NCI-H1417 treated with DMSO at 0.1 percent for 48 hours (cell line): ENCODE measurements at places on chromosomes 2 and 18.

GRCh38 chr2:85958731-85959130, 69.9 kb upstream of the ST3GAL5 start:
- DNase-seq = no peak

GRCh38 chr2:227366769-227367426, 12.2 kb downstream of the TM4SF20 start:
- no peak for DNase-seq

DNA sequence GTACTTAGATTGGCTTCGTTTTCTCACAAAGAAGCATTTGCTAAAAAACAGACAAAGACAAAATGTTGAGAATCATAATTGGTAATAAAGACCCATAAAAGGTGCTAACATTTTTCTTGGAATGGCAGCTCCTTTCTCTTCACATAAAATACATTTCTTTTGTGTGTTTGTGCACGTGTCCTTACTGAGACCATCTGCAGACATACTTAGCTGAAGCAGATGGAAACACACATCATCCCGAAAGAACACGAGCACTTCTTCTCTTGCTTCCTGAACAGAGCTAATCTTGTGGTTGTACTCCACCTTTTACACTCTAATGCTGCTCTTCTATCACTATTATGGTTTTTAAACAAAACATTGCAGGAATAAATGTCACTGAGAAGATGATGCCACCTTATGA, 142.5 kb downstream of the SPHKAP start:
- DNase-seq = no peak

- no peak for DNase-seq
Measured at GRCh38 chr18:11274144-11274794, 124.9 kb upstream of the PIEZO2 start.

DNA sequence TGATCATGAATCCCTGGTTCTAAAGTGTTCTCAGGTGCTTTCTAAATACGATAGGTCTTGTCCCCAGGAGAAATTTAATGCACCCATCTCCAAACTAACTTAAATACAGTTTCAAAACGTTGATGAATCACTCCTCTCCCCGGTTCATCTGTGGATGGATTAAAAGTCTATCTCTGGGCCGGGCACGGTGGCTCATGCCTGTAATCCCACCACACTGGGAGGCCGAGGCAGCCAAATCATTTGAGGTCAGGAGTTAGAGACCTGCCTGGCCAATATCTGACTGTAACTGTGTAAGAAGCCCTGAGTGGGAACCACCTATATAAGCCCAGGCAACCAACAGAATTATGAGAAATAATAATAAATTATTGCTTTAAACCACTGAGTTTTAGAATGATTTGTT, 78.7 kb downstream of the LONRF2 start:
- no peak for DNase-seq

DNA sequence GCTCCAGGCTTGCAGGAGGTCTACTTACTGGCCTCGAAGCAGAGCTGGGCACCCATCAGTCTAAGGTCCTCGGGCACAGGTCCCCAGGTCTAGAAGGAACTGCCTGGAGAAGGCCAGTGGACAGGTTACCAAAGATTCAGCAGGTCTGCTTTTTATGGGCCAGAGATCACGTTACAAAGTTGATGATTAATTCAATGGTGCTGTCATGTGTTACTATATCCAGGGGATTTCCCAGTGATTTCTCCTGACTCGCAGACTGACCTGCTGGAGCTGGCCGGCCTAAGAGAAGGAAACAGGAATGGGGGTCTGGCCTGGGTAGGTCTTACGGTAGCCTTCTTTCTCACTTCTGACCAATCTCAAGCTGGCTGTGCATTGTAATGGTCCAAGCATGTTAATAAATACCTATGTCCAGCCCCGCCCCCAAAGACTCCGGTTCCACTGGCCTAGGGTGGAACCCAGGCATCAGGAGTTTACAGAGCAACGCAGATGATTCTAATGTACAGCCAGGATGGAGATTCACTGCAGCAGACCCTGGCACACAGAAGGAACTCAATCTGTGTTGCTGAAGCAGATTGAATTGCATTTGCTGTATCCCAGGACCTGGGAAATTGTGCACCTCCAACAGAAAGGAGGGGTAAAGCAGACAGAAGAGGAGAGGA, at the start of gene NEURL3:
Gene NEURL3, minus strand, starts transcription at position 127 of the 659 bp plus-strand sequence. Its CDS starts 71 bp downstream, at position 56.
- no peak for DNase-seq

GRCh38 chr2:842151-842803, 108.4 kb upstream of the SNTG2 start:
- DNase-seq = no peak

DNA sequence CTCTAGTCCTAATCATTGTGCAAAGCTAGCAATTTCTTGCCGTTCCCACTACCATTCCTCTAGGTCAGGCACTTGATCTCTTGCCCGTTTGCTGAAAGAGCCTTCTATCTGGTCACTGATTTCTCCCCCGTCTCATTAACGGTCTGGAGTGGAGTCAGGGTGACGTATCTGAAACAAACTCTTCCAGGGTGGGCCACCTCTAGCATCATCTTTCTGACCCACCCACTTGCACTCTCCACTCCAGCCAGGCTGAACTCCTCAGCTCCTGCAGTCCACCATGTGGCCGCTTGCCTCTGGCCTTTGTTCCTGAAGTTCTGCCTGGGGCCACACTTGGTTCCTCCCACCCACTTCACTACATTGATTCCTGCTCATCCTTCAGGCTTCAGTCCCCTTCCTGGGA, 13.3 kb downstream of the BCL2 start:
- DNase-seq = no peak

- DNase-seq = no peak
Measured at GRCh38 chr2:241804326-241805229, 4.4 kb upstream of the NEU4 start.

GRCh38 chr2:98588880-98589431, 19.4 kb downstream of the COA5 start:
- DNase-seq = no peak

GRCh38 chr2:191145769-191146471, 4.9 kb downstream of the STAT4 start:
- no peak for DNase-seq

- DNase-seq = no peak
Measured at GRCh38 chr2:174330945-174331594, 3.7 kb upstream of the SP9 start.

DNA sequence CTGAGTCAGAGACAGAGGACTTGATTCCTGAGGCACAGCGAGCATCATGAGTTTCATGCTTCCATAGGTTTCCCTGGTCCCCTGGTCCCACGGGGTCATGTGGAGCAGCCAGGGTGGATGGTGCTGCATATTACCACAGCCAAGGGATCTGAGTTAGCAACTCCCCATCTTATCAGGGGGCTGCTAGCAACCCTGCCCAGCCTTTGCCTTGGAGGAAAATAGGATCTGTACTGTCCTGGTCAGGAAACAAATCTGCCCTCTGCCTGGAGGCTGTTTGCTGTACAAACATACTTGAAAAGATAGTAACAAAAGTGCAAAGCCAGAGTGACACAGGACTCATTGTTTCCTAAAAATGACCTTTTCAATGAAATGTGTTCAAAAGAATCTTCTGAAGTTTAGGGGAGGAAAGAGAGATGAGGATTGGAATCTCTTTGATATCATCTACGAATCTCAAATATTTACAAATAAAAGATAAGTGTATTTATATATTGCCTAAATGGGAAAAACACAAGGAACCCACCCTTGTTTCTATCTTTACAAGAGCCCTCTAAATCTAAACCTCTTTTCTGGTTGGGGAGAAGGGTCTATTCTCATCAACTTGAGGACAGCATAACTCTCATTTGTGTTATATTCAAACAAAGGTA, 194.8 kb downstream of the CD226 start:
- no peak for DNase-seq

DNA sequence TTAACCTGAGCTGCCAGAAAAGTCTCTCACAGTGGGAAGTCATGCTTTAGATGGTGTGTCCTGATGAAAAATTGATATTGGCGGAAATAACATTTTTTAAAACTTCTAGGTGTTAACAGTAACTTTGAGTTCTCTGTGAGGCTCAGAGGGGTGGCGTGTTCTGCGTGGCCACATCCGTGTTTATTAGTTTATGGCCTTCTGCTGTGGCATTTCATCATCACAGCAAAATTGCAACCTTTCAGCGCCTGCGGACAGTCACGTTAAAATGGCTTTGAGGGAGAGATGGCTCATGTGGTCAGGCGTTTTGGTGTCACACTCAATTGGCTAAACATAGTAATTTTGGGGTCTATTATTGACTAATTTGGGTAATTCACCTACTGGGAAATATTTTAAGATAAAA, 42.4 kb downstream of the KLHL29 start:
- DNase-seq = no peak

DNA sequence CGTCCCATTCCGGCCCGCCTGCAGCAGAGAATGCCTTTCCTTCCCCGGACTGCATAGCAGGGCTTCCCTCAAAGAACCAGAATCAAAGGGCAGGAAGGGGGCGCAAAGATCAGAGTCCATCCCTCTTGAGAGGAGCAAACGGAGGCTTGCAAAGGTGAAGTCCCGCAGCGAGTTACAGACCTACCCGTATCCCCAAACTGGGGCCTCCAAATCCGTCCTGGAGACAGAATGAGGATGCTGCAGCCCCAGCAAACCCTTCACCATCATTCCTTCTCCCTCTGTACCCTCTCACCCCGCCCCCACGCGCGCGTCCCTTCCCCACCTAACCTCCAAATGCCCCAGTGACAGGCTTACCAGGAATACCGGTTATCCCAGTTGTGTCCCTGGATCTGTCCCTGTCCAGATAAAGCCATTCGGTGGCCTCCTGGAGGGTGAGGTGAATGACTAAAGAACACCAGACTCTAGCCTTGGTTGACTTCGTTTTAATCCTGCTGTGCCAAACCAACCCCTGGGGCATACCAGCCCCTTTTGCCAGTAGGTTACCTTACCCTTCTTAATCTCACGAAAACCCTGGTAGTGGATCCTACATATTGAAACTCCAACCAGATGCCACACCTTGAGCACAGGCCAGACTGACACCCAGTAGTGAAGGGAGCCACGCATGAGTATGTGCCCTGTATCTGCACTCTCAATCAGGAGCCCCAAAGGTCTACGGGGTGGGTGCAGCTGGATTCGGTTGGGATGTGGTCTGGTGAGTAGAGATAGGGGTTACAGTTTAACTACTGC, 961 bp upstream of the SLC40A1 start:
- DNase-seq = no peak

- no peak for DNase-seq
Measured at GRCh38 chr2:232879618-232880494, 9.8 kb downstream of the SNORC start.

- no peak for DNase-seq
Measured at GRCh38 chr2:100239486-100240210, 82.7 kb downstream of the LONRF2 start.

DNA sequence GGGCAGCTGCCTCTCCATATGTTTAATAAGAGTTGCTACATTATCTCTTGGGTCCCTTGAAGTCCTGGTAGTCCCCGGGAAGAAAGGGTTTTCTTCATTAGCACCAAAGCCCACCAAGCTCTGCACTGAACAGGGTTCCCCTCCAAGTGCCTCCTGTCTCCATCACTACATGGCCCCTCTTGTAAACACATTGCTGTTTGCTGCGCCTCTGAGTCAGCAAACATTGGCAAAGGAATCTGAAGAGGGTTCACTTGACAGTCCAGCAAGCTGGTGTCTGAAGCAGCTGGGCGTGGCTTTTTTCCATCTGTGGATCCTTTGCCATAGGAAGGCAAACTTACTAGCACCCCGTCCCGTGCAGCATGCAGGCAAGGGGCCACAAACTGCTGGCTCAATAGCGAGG, 82.8 kb downstream of the TEX51 start:
- DNase-seq = no peak

DNA sequence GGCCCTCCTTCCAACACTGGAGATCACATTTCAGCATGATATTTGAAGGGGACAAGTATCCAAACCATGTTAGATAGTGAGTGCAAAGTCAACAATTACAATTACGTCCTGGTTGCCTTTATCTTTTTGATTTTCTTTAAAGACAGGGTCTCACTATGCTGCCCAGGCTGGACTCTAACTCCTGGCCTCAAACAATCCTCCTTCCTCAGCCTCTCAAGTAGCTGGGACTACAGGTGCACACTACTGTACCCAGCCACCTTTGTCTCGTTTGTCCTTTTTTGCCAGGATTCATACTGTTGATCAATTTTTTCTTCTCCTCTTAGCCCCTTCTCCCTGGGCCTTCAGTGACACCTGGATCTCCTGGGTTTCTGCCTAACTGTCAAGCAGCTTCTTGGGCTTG, 240.5 kb upstream of the FANCL start:
- DNase-seq = no peak

- DNase-seq = no peak
Measured at GRCh38 chr2:23745068-23745725, 181.7 kb downstream of the ATAD2B start.

DNA sequence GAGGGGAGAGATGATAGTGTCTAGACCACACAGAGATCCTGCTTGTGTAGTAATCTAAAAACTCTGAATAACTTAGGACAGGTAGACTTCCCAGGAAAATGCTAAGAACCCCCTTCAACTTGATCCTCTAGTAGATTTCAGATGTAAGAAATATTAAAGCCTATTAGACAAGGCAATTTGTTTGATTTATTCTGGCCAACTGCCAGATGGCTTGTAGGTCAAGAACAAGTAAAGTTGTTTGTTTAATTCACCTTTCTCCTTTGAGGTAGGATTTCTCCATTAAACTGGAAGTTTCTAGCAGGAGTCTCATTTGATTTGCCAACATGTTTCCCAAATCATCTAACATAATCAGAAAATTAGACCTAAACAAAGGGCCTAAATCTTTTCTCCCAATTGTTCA, 48.6 kb downstream of the SH3RF3 start:
- DNase-seq = no peak

GRCh38 chr2:27095427-27095744, 8.8 kb downstream of the KHK start:
- no peak for DNase-seq

GRCh38 chr2:229686122-229686919, 28.0 kb downstream of the DNER start:
- DNase-seq = no peak
